ENCODE measurements at places on chromosomes 13 and 19.

- no peaks in the 10 kb centered on the region for H3K27me3 ChIP-seq
- H3K36me3 ChIP-seq, result no peaks in the 10 kb centered on the region
- no peak overlapping the region for H3K27ac ChIP-seq
- H3K4me1 ChIP-seq, result no peaks in the 10 kb centered on the region
- H3K4me3 ChIP-seq, result no peak overlapping the region
These were observed 192.9 kb downstream of the DCT start for GRCh38 chr13:94286581-94286980.

GRCh38 chr13:24624363-24624762 is 55.8 kb upstream of the ATP12A start:
- H3K4me3 ChIP-seq, result no peak overlapping the region
- no peak overlapping the region for H3K27ac ChIP-seq
- no peaks in the 10 kb centered on the region for H3K4me1 ChIP-seq
- no peaks in the 10 kb centered on the region for H3K36me3 ChIP-seq
- no peaks in the 10 kb centered on the region for H3K27me3 ChIP-seq

DNA sequence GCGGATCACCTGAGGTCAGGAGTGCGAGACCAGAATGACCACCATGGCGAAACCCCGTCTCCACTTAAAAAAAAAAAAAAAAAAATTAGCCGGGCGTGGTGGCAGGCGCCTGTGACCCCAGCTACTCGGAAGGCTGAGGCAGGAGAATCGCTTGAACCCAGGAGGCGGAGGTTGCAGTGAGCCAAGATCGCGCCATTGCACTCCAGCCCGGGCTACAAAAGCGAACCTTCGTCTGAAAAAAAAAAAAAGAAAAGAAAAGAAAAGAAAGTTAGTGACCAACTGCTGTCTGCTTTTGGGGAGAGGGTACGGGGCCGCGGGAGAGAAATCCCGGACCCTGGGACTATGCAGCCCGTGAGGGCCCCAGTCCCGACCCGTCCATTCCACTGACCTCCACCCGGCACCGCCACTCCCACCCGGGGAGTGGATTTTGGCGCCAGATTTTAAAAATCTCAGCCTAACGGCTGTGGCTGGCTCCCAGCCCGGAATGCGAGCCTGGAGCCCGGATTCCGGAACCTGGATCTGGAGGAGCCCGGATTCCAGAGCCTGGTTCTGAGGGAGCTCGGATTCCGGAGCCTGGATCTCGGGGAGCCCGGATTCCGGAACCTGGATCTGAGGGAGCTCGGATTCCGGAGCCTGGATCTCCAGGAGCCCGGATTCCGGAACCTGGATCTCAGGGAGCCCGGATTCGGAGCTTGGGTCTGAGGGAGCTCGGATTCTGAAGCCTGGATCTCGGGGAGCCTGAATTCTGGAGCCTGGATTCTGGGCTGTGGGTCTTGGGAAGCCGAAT is 6.1 kb upstream of the LMNB2 start:
- no peaks in the 10 kb centered on the region for H3K36me3 ChIP-seq
- H3K4me1 ChIP-seq, result no peaks in the 10 kb centered on the region
- H3K4me3 ChIP-seq, result peak overlapping the region; percentile 61
- H3K27me3 ChIP-seq, result no peaks in the 10 kb centered on the region
- DNase-seq, result peak; percentile 57

DNA sequence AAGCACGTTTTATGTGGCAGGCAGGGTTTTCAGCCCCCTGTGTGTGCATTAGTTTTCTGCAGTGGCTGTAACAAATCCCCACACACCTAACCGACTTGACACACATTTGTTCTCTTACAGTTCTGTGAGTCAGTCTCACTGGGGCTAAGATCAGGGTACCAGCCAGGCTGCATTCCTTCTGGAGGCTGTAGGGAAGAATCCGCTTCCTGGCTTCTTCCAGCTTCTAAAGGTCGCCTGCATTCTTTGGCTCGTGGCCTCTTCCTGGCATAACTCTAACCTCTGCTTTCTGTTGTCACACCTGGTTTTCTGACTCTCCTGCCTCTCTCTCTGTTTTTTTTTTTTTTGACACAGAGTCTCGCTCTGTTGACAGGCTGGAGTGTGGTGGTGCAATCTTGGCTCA is 6.4 kb downstream of the ELSPBP1 start:
- no peak for DNase-seq
- H3K4me1 ChIP-seq, result no peaks in the 10 kb centered on the region
- peaks cover 54% of the 10 kb centered on the region for H3K27me3 ChIP-seq
- no peak overlapping the region for H3K27ac ChIP-seq

DNA sequence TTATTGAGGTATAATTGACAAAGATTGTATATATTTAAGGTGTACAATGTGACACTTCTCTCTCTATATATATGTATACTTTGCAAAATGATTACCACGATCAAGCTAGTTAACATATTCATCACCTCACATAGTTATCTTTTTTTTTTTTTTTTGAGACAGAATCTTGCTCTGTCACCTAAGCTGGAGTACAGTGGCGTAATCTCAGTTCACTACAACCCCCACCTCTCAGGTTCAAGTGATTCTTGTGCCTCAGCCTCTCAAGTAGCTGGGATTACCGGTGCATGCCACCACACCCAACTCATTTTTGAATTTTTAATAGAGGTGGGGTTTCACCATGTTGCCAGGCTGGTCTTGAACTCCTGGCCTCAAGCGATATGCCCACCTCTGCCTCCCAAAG is 3.7 kb downstream of the ZSCAN4 start:
- peaks cover 9% of the 10 kb centered on the region for H3K27me3 ChIP-seq
- H3K36me3 ChIP-seq, result no peaks in the 10 kb centered on the region
- no peaks in the 10 kb centered on the region for H3K4me1 ChIP-seq
- no peak for DNase-seq

GRCh38 chr19:53538378-53539109 is 599 bp downstream of the ZNF331 start:
- H3K27me3 ChIP-seq, result no peaks in the 10 kb centered on the region
- no peaks in the 10 kb centered on the region for H3K36me3 ChIP-seq
- H3K4me1 ChIP-seq, result peaks cover 17% of the 10 kb centered on the region
- peak overlapping the region; percentile 56 for H3K4me3 ChIP-seq
- no peak for DNase-seq

GRCh38 chr13:43023289-43023963 is at the start of gene DNAJC15:
Gene DNAJC15, plus strand, starts transcription at chr13:43023586. Its CDS starts 41 bp downstream, at chr13:43023627.
- DNase-seq, result peak; percentile 62
- H3K27ac ChIP-seq, result peak within 1 kb of the TSS; percentile 72
- 0 out of 2 replicates have a peak, but pooled peaks cover 4% of the 10 kb centered on the region for H3K4me1 ChIP-seq
- H3K36me3 ChIP-seq, result no peaks in the 10 kb centered on the region
- H3K4me3 ChIP-seq, result peak within 1 kb of the TSS; percentile 92
- no peaks in the 10 kb centered on the region for H3K27me3 ChIP-seq

DNA sequence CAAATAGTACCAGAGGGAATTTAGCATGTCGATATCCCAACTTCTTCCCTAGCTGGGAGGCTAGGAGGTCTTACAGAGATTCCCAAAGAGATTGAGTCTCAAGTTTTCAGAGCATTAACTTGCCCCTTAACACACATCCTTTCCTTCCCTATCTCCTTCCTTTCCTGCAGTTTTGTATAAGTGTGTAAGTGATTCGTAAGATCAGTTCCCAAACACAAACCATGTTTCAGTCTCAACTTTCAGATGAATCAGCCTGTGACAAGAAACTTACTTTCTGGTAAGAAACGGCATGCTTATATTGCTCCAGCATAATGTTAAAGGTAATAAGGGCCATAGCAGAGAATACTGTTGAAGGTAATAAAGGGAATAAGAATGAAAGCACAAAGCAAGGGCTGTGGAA is 472.2 kb downstream of the LIG4 start:
- DNase-seq, result peak; percentile 33
- no peaks in the 10 kb centered on the region for H3K27me3 ChIP-seq
- no peak overlapping the region for H3K4me3 ChIP-seq
- no peaks in the 10 kb centered on the region for H3K36me3 ChIP-seq
- no peak overlapping the region for H3K27ac ChIP-seq

- H3K36me3 ChIP-seq, result no peaks in the 10 kb centered on the region
- H3K27me3 ChIP-seq, result no peaks in the 10 kb centered on the region
- H3K27ac ChIP-seq, result no peak overlapping the region
- H3K4me1 ChIP-seq, result peaks cover 8% of the 10 kb centered on the region
- DNase-seq, result peak; percentile 50
- no peak overlapping the region for H3K4me3 ChIP-seq
These were observed 14.0 kb upstream of the RAB20 start for GRCh38 chr13:110575322-110576069.

GRCh38 chr13:31890946-31891345 is 140.6 kb upstream of the FRY start:
- no peak for DNase-seq
- H3K4me3 ChIP-seq, result no peak overlapping the region
- no peaks in the 10 kb centered on the region for H3K4me1 ChIP-seq
- H3K36me3 ChIP-seq, result no peaks in the 10 kb centered on the region

GRCh38 chr19:46919324-46919723 is 58.5 kb downstream of the ARHGAP35 start:
- DNase-seq, result peak; percentile 46
- peaks cover 61% of the 10 kb centered on the region for H3K4me1 ChIP-seq
- no peaks in the 10 kb centered on the region for H3K27me3 ChIP-seq
- no peak overlapping the region for H3K4me3 ChIP-seq
- no peak overlapping the region for H3K27ac ChIP-seq

DNA sequence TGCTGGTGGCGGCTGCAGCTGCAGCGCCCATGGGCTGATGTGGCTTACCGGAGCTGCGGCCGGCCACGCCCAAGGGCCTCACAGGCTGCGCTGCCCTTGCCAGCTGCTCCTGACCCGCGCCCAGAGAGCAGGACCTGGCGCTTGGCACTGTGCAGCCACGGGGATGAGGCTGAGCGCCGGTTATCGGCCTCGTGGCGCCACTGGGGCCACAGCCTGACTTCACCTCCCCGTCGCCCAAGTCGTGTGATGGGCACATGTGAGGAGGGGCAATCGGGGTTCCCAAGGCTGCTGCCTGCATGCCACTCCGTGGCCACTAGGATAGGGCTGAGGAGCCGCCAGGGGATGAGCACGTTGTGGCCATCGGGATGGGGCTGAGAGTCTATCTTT is 77.2 kb upstream of the PABPC3 start:
- H3K4me1 ChIP-seq, result no peaks in the 10 kb centered on the region
- DNase-seq, result no peak
- H3K4me3 ChIP-seq, result no peak overlapping the region
- H3K27ac ChIP-seq, result no peak overlapping the region

- H3K4me1 ChIP-seq, result no peaks in the 10 kb centered on the region
- H3K4me3 ChIP-seq, result no peak overlapping the region
- H3K36me3 ChIP-seq, result no peaks in the 10 kb centered on the region
- no peak for DNase-seq
- no peak overlapping the region for H3K27ac ChIP-seq
- H3K27me3 ChIP-seq, result peaks cover 19% of the 10 kb centered on the region
These were observed 14.6 kb upstream of the C13orf42 start for GRCh38 chr13:51125495-51126226.

DNA sequence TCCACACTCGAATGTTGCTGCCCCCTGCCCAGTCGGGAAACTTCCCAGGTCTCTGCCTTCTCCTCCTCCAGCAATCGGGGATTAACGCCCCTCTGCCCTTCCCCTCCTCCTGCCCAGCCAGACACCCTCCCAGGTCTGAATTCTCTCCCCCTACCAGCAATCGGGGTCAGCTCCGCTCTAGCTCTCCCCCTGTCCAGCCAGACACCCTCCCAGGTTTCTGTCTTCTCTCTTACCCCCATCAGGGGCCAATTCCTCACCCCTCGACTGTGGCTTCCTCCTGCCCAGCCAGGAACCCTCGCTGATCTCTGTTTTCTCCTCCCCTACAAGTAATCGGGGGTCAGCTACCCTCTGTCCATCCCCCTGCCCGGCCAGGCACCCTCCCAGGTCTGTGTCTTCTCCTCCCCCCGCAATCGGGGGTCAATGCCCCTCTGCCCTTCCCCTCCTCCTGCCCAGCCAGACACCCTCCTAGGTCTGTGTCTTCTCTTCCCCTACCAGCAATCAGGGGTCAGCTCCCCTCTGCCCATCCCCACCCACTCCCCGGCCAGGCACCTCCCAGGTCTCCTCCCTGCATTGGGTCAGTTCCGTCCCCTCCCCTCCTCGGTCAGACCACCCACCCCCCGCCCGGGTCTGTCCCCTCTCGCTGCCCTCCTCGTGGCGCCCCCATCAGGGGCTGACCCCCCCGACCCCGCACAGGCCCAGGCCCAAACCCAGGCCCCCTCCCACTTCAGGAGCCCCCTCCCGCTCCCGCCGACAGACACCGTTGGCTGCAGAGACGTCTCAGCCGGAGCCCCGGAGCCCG is 668 bp downstream of the ZFR2 start:
- no peaks in the 10 kb centered on the region for H3K4me1 ChIP-seq
- no peak for DNase-seq
- H3K4me3 ChIP-seq, result no peak overlapping the region
- no peak overlapping the region for H3K27ac ChIP-seq

DNA sequence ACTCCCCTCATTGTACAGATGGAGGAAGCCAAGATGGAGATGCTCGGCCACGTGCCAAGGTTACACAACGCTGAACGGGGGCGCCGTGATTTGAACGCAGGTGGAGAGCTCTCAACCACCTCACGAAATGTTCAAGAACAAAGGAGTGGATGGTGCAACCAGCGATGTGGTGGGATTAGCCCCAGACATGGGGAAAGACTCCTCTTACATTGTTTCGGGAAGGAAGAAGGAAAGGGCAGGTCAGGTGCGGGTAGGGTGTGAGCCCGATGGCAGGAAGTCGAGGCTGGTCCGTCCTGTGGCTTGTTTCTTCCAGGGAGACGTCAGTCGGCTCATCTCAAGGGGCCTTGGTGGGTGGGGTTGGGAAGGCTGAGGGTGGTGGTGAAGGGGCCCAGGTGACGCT is 7.1 kb upstream of the KLK14 start:
- H3K4me1 ChIP-seq, result 0 out of 2 replicates have a peak, but pooled peaks cover 7% of the 10 kb centered on the region
- H3K27me3 ChIP-seq, result no peaks in the 10 kb centered on the region
- no peak for DNase-seq
- no peak overlapping the region for H3K27ac ChIP-seq

DNA sequence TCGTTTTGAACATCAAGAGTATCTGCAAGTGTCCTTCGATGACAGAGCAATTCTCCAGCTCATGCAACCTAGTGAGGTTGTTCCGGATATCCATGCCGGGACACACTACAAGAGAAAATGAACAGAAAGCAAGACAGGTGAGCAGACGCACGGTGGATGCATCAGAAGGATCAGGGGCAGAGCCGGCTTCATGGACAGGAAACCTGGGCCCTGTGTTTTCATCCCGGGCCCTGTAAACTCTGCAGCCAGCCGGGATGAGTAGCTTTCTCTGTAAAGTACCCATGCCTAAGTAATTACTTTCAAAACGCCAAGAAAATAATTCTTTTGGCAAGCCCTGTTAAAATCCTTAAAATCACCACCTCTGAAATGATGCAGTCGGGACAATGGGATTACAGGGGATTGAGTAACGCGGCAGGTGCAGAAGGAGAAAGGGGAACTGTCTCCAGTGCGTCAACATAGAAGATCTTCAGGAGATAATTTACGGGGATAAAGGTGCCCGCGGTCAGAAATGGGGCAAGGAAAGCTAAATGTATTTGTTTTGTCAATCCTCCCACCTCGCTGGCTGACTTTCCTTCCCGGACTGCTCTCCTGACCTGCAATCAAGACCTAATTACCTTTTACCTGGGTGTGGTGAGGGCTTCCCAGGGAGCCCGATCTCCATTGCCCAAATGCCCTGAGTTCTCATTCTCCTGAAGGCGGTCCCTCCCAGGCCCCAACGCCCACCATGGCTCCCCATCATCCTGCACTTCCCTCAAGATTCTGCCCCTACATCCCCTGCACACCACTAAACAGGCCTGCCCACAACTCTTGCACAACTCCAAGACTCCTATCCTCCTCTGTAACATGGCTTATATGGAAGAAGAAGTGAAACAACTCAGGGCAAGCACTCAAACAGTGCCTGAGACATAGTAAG is 26.2 kb downstream of the INSR start:
- no peaks in the 10 kb centered on the region for H3K27me3 ChIP-seq
- H3K36me3 ChIP-seq, result no peaks in the 10 kb centered on the region
- H3K4me1 ChIP-seq, result peaks cover 7% of the 10 kb centered on the region
- no peak overlapping the region for H3K4me3 ChIP-seq
- DNase-seq, result peak; percentile 63

All from PC-9 (cell line).